Stimulated activated CD4-positive, alpha-beta T cell treated with anti-CD3 and anti-CD28 coated beads, Interleukin-1b, Interleukin-23, amount 100 ng/mL, for 1 hour (primary cell): ENCODE measurements at places on chromosomes 2 and 18.

DNA sequence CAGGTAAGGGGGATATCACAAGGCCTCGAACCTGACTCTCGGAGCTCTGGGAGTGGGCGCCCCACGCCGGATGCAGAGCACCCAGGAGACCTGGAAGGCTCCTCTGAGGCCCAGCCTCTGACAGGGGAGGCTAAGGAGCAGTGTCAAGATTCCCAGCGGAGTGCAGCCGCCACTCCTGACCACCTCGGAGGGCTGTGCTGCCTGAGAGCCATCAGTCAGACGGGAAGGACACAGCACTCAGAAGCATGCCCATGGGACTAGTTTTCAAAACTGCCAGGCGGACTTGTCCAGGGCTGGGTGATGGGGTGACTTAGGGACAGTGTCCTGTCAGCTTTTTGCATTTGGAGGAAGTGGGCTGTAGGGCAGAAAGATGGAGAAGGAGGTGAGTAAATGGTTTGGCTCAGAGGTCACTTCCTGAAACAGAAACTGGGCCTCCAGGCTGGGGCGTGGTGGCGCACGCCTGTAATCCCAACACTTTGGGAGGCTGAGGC is 34.6 kb upstream of the B3GNT7 start:
- no peak for DNase-seq

DNA sequence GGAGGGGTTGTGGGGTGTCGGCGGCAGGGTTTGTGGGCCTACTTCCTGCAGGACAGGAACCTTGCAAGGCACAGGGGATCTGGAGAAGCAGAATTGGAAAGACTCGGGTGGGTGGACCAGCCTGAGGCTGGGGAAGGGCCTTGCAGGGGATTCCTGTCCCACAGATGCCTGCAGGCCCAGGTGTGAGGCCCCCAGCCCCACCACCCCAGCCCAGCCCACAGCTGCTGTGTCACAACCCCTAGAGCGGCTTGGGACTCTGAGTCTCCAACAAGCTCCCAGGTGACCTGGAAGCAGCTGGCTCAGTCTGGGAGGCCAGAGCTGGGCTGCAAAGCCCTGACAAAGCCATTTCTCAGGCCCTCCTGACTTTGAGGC is 93.1 kb downstream of the ZFP36L2 start:
- DNase-seq = no peak

- no peak for DNase-seq
These were observed 95.6 kb downstream of the FAM210A start for GRCh38 chr18:13630716-13631268.

DNA sequence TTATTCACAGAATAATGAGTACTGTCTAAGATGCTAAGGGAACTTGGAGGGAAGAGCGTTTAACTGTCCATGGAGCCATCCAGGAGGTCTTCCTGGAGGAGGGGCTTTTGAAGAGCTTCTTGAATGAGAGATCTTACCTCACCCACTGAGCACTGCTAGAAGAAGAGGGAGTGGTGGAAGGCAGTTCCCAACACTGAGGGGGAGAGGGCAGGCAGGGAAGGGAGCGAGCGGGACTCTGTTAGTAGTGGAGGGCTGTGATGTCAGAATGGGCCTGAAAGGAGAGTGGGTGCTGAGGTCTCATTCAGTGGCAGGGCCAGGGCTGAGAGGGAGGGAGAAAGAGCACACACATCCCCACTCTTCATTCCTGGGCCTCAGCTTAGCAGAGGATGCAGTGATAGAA is 65.0 kb downstream of the NCK2 start:
- no peak for DNase-seq

GRCh38 chr18:55404136-55404830 is 183.7 kb downstream of the TCF4 start:
- DNase-seq = no peak

- no peak for DNase-seq
These were observed 1261.6 kb upstream of the NXPH2 start for GRCh38 chr2:140041811-140042210.

GRCh38 chr2:125667630-125668029 is 988.3 kb upstream of the GYPC start:
- DNase-seq = no peak

DNA sequence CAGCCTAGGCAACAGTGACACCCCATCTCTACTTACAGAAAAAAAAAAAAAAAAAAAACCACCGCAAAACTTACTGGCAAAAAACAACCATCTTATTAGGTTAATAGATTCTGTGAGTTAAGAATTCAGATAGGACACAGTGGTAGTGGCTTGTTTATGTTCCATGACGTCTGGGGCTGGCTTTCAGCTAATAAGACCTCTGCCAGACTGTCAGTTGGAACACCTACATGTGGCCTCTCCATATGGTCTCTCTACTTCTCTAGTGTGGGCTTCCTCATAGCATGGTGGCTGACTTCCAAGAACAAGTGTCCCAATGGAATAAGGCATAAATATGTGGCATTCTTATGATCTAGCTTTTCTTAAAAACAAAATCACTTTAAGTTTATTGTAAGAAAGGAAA is 94.0 kb upstream of the OTX1 start:
- no peak for DNase-seq

- no peak for DNase-seq
These were observed 143.9 kb downstream of the ZBTB7C start for GRCh38 chr18:48265328-48265727.

- DNase-seq = no peak
These were observed 116.8 kb downstream of the SPTBN1 start for GRCh38 chr2:54572636-54573536.

DNA sequence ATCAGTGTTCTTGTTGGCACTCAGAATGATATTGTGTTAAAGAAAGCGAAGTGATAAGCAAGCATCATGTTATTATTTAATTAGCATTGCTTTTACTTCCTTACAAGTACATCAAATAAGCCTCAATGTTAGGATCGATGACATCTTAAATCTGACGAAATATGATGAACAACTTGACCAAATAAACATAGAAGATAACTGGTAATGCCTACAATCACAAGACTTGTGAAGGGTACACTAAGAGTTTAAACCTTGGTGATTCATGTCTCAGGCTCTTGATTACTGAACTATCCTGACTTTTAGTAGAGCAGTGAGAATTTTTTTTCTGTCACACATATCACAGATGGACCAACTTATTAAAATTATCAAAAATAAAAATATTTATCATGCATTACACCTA is 500.8 kb upstream of the ZEB2 start:
- no peak for DNase-seq

- DNase-seq = no peak
These were observed 101.7 kb downstream of the NRP2 start for GRCh38 chr2:205783872-205784499.

GRCh38 chr2:383178-383577 is 95.3 kb upstream of the ALKAL2 start:
- DNase-seq = no peak
